ENCODE measurements at places on chromosomes 6 and 20.
A peak's percentile ranks its signal among the peaks of the same experiment; 100 is the strongest.

DNA sequence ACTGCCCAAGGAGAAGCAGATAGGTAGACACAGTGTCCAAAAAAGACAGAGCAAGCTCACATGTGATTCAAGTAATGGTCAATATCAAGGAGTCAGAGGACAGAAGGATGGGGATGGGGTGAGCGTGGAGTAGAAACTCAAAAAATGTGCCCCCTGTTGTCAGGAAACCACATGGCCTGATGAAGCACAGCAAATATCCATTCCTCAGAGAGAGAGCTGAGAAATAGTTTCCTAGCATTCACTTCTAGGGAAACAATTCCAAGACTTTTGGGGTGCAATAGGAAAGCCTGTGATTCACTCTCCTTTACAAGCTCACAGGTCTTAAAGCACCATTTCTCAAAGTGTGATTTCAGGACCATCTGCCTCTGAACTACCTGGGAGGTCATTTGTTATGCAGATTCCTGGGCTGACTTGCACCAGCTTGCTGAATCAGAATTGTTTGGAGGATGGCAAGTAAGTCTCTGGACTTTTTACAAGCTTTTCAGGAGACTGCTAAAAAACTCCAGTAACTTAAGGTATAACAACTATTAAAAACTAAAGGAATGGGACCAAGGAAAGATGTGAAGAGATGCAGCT lies 432.8 kb downstream of the HDGFL1 start:
- DNase-seq: no peak

- DNase-seq: no peak
These were observed 8.2 kb upstream of the LKAAEAR1 start for GRCh38 chr20:64092258-64093012.

GRCh38 chr6:139119552-139119951 lies 15.3 kb upstream of the HECA start:
- no peak for DNase-seq

DNA sequence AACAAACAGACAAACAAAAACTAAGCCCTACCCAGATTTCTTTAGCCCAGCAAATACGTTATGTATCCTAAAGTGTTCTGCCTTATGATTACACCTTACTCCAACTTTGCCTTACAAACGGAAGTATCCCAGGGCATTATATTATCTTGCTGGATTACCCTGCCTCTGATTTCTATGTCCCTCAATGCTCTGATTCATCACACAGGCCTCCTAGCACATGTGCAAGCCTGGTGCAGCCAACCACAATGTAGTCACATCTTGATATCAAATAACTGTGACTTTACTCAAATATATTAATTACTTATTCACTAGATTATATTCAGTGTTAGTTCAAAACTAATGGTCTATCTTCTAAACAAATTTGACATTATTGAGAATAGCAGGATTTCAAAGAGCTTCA lies 598.6 kb downstream of the TBC1D32 start:
- DNase-seq: no peak

DNA sequence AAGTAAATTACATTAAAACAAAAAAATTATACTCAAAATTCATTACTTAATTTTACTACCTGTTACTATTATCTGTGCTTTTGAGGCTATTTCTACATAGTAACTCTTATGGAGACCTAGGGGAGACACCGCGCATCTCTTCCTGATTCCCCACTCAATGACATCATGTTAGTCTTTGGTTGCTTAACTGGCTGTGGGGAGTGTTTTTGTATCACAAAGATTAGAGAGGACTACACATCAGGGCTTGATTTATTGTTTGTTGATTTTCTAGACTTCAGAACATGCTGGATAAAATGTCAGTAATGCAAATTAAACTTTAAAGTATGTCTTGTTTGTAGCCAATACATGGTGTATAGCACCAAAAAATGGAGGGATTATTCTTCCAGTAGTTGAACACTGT lies 26.0 kb downstream of the SLC2A10 start:
- DNase-seq: peak; percentile 8

- peak; percentile 92 for DNase-seq
These were observed at the start of gene FGD2 for GRCh38 chr6:37005061-37005810. TSS of gene FGD2 (plus strand) at chr6:37005655. CDS start at chr6:37005818, 163 bp downstream.

- DNase-seq: no peak
These were observed 53.9 kb downstream of the FAM120B start for GRCh38 chr6:170360476-170360875.

DNA sequence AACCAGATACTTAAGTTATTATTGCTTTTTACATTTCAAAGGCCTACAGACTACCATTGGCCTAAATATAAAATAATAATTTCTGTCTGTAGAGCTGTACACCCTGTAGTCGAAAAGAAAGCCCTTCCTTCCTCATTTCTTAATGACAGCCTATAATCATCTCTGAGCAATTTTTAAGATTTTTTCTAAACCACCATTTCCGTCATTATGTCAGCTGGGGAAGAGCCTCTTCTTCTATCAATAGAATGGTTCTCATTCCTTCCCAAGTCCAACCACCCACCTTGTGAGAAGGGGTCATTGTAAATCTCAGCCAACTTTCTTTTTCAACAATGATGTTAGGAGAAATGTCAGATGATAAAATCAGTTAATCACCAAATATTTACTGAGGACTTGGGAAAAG lies 91.8 kb downstream of the PLEKHG1 start:
- peak; percentile 49 for DNase-seq

DNA sequence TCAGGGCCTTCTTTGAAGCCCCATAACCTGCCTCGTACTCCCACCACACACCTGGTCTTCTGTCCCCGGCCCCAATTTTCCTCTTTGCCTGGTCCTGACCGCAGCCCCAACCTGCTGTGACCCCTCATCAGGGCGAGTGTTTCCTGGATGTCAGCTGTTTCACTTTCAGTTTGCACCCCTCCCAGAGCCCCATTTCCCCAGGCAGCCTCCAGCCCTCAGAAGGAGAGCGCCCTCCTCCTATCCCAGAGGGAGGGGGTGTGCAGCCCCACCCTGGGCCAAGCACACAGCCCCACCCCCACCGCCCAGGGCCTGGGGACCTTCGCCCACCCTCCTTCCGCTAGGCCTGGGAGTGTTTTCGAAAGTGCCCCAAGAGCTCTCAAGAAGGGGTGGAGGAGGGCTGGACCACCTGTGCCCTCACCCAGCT lies 1.5 kb downstream of the BAK1 start:
- peak; percentile 65 for DNase-seq

- DNase-seq: peak; percentile 72
These were observed 57.4 kb downstream of the SYTL3 start for GRCh38 chr6:158707120-158707820.

DNA sequence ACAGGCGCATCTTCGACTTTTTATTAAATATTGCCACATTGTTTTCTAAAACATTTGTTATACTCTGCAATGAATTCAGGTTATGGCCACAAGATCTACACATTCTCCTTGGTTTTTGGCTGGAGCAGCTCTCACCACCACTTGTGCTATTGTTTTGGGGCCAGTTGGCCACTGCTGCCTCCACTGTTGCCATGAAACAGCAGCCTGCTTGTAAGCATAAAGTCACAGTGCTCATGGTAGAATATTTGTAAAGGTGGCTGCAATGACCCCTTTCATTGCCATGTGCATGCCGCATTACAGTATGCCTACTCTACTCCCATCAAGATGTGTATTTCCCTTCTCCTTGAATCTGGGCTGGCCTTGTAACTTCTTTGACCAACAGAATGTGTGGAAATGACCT lies 141.4 kb downstream of the SCML4 start:
- DNase-seq: no peak

DNA sequence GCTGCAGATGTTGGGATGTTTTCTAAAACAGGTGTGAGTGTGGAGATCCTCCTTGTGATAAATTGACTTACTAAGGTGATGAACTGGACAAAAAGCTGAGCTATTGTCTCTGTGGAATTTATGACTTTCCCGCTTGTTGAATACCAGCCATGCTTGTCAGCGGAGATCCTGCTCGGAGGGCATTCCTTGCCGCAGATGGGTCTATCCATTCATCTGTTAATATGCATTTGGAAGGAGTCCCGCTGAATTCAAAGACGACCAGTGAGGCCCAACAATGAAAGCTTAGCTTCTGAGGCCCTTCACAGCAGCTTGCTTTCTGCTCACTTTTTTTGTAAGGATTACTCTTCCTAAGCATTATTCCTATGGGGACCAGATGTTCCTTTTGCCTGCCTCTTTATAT lies 124.9 kb downstream of the TIAM2 start:
- no peak for DNase-seq

GRCh38 chr6:34239500-34239825 lies 2.8 kb downstream of the HMGA1 start:
- DNase-seq: no peak

GRCh38 chr20:17856024-17856564 lies 112.5 kb downstream of the SNX5 start:
- DNase-seq: peak; percentile 61

DNA sequence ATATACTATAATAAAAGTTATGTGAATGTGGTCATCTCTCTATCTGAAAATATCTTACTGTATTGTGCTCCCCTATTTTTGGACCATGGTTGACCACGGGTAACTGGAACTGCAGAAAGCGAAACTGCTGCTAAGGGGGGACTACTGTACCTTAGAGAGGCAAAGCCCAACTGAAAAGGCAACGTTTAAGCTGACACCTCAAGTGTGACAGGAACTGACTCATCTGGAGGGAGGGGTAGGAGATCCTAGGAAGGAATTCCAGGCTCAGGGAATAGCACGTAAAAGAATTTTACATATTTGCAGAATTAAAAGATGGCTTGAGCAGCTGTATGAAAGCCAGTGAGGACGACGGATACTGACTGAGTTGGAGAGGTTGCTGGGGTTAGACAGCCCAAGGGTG lies 34.8 kb downstream of the ELOVL2 start:
- no peak for DNase-seq

GRCh38 chr20:36507746-36508145 lies 33.6 kb upstream of the MYL9 start:
- DNase-seq: no peak

DNA sequence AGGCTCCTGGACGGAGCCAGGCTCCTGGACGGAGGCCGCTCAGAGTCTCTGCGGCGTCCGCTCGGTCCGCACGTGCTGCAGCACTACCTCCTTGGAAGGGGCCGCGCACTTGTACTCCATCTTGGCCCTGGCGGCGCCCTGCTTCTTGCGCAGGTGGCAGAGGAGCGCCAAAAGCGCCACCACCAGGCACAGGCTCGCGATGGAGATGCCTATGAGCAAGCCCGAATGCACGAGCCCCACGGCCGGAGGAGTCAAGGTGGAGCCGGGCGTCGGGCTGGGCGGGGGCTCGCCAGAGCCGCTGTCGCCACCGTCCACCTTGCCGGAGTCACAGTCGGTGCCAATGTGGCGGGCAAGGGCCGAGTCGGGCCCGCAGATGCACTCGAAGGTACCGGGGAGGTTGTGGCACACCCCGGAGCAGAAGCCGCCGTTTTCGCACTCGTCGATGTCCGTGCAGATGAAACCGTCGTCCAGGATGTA lies 1.7 kb downstream of the THBD start:
- DNase-seq: peak; percentile 57

- DNase-seq: no peak
These were observed 232.4 kb upstream of the RSPO3 start for GRCh38 chr6:126886106-126886505.

GRCh38 chr20:16692009-16692408 lies 37.8 kb upstream of the SNRPB2 start:
- no peak for DNase-seq

- DNase-seq: peak; percentile 75
These were observed 28.3 kb downstream of the MRS2 start for GRCh38 chr6:24431045-24431451.

DNA sequence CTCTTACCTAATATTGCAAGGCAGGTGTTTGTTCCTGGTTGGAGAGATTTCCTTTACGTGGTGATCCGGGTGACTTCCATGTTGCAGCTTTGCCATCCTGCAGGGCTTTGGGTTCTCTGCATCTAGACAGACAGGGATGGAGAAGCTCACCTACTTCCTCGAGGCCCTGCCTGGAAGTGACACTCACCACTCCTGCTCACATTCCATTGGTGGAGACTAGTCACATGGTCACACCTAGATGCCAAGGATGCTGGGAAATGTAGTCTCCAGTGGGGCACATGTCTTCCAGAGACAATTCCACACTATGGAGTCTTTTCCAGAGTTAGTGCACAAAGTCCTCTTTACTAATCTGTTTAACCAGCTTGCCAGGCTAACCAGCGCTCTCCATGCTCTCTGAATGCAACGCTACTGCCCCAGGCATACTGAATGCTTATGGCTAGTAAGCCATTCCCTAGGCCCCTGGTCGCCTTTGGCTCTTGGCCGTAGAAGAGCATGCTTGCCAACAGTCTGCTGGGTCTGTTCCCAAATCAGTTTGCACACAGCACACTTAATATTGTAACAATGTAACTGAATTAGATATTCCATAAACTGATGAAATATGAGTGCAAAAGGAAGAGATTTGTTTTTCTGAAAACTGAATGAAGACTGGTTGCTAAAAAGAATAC lies 6.7 kb upstream of the KCNK15 start:
- DNase-seq: peak; percentile 83

DNA sequence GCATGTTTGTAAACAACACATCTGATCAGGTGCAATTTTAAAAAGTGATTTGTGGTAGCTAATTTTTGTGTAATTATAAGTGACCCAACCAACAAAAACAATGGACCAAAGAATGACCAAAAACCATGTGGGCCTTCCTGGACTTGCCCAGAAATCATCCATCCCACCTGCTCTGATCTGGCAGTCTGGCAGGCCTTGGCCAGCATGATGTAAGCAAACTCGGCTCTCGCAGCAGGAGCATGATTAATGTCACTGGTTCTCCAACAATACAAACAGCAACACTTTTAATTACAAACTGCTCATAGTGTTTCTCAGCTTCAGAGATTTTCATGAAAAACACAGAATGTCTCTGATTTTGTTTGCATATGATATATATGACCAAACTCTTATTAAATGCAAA lies 16.1 kb downstream of the TP53INP2 start:
- no peak for DNase-seq

DNA sequence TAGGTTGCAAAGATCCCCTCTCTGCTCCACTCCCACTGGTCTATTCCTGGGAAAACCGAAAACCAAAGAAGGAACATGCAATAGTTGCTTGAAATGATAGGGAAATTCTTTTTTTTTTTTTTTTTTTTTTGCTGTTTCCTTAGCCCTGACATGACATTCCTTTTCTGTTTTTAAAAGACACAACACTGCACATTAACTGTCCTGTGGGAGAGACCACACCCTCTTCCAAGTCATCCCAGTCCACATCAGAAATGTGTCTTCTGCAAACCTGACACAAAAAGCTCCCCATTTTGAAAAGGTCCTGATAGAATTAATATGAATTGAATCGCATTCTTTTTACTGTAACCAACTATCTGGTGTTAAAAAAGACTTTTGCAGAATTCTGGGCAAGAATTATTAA lies 43.4 kb upstream of the RIPOR2 start:
- DNase-seq: no peak

GRCh38 chr6:135403584-135403983 lies 94.0 kb downstream of the AHI1 start:
- peak; percentile 70 for DNase-seq

GRCh38 chr20:60073086-60073485 lies 114.9 kb downstream of the CDH26 start:
- DNase-seq: no peak
